ENCODE measurements at places on chromosomes 4 and X. TPM values are rescaled to one million over a fixed set of nuclear protein-coding genes. Genes with fewer than 3 reads are reported as not detected.

Gene COL4A5
- 7.9 TPM for total RNA-seq

Gene PRDM5
- 5.3 TPM for total RNA-seq

Gene MTMR8
- 0.50 TPM for total RNA-seq

Gene AADAT
- 8.7 TPM for total RNA-seq

Gene SUPT20HL2
- total RNA-seq, result not detected

Gene UBE2D3
- 216 TPM for total RNA-seq

Gene ATG4A
- 7.5 TPM for total RNA-seq

Gene GYG2
- 4.9 TPM for total RNA-seq

Gene TEX13D
- not detected for total RNA-seq

Gene HOPX
- total RNA-seq, result not detected

Gene HELT
- not detected for total RNA-seq

Gene EDA
- 0.41 TPM for total RNA-seq

Gene ARHGEF6
- 0.18 TPM for total RNA-seq

Gene VBP1
- total RNA-seq, result 62.9 TPM

Gene ZC4H2
- total RNA-seq, result 1.9 TPM

Gene PAGE4
- total RNA-seq, result not detected

Gene PLS3
- total RNA-seq, result 214 TPM

Gene HPF1
- 19.4 TPM for total RNA-seq

Gene MAGEC1
- 0.09 TPM for total RNA-seq

Gene NLGN4X
- 0.02 TPM for total RNA-seq

Gene UGT2B17
- not detected for total RNA-seq

Gene PGAM4
- 0.46 TPM for total RNA-seq

Gene RPA4
- 0.35 TPM for total RNA-seq

Gene FMR1NB
- not detected for total RNA-seq

Gene LEF1
- not detected for total RNA-seq

Gene DRD5
- total RNA-seq, result not detected

Gene FGF5
- 0.25 TPM for total RNA-seq

Gene PPEF2
- not detected for total RNA-seq

Gene NDP
- total RNA-seq, result not detected

Gene GABRB1
- not detected for total RNA-seq

Gene ATP2B3
- total RNA-seq, result 0.07 TPM

Gene SMIM14
- total RNA-seq, result 15.8 TPM

Gene DUX4
- not detected for total RNA-seq

Gene AMELX
- not detected for total RNA-seq

Gene DCX
- not detected for total RNA-seq

Gene SMIM10
- total RNA-seq, result 0.15 TPM

Gene MAGED1
- 69.6 TPM for total RNA-seq

Gene SPIN2A
- 0.11 TPM for total RNA-seq

Gene TMEM150C
- total RNA-seq, result 1.3 TPM

Gene GAGE1
- not detected for total RNA-seq
